Fibroblast of gingiva (primary cell): ENCODE measurements at places on chromosomes 4 and X.
A peak's percentile ranks its signal among the peaks of the same experiment; 100 is the strongest.

- no peak for DNase-seq
These were observed 267.8 kb downstream of the STIM2 start for GRCh38 chr4:27128443-27128842.

DNA sequence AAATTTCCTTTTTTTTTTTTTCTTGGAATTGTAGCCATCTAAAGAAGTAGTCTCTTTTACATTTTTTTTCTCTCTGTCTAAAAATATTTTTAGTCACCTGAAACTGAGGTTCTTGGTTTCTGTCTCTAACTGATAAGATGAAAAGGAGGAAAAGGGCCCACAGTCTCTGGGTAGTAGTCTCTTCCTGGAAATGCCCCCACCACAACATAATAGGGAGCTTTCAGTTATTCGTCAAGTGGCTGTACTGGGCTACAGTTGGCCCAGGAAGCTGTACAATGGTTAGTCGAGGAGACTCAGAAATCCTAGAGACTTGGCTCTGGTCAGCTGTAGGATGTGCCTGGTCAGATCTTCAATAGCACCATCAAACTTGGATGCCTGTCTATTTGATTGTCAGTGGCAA lies 163.4 kb downstream of the ACTRT1 start:
- no peak for DNase-seq

DNA sequence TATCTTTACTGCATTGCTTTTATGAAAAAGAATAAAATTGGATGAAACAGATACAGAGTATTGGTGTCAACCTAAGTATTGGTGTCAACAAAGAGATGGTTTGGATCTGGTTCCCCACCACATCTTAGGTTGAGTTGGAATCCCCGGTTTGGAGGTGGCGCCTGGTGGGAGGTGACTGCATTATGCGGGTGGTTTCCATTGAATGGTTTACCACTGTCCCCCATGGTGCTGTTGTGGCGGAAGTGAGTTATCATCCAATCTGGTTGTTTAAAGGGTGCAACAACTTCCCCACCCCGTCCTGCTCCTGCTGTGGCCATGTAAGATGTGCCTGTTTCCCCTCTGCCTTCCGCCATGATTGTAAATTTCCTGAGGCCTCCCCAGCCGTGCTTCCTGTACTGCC lies 52.8 kb upstream of the CD99 start:
- no peak for DNase-seq

GRCh38 chrX:150574559-150575418 lies 6.4 kb downstream of the MTM1 start:
- no peak for DNase-seq

DNA sequence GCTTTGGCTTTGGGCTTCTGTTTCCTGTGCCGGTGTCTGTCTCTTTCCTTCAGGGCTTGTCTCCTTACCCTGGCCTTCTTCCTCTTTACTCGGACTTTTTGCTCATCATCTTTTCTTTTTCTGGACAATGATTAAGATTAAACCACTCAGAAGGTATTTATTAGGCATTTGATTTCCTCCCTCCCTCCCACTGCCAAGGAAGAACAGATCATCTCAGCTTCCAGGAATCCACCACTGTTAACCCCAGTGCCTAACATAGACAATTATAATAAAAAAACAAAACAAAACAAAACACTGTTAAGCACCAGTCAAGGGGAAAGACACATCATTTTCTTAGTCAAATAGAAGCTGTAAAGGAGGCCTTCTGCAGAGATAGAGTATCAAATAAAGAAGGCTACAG lies 16.6 kb downstream of the PGRMC1 start:
- DNase-seq: no peak

- DNase-seq: no peak
These were observed 112.1 kb downstream of the CPZ start for GRCh38 chr4:8704632-8705031.

GRCh38 chrX:31832263-31832662 lies 760.4 kb upstream of the FTHL17 start:
- no peak for DNase-seq

DNA sequence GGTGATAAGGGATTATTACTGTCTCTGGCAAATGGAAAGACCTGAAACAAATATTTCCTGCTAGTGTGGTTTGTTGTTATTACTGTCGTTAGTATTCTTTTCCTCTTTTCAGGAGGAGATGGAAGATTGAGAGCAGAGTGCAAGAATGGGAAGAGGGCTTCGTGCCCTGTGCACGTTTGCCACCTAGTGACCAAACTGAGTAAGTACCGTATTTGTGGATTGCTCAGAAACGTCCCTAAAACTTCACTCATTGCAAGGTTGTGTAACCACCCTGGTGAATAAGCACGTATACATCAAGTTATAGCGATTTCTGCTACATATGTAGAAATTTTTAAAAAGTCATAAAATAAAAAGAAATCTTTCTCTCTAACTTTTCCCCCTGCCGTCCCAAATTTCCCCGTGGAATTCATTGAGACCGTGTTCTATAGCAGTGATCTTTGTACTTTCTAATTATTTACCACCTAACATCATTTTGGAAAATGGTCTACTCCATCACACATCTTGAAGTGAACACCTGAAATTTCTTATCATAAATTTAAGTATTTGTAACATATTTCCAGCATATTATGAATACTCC lies 24.3 kb downstream of the LINC00632 start:
- DNase-seq: peak; percentile 33

DNA sequence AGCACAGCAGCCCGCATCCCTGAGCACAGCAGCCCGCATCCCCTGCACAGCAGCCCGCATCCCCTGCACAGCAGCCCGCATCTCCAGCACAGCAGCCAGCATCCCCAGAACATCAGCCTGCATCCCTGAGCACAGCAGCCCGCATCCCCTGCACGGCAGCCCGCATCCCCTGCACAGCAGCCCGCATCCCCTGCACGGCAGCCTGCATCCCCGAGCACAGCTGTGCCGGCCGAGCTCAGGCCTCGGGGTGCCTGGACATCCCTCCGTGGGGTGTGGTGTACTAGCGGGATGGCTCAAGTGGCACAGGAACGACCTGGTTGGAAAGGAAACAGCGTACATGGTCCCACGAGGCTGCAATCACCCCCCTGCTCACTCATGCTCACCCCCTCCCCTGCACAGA lies 26.8 kb downstream of the ABLIM2 start:
- DNase-seq: no peak

GRCh38 chr4:183342541-183343533 lies 20.6 kb upstream of the CLDN24 start:
- no peak for DNase-seq

DNA sequence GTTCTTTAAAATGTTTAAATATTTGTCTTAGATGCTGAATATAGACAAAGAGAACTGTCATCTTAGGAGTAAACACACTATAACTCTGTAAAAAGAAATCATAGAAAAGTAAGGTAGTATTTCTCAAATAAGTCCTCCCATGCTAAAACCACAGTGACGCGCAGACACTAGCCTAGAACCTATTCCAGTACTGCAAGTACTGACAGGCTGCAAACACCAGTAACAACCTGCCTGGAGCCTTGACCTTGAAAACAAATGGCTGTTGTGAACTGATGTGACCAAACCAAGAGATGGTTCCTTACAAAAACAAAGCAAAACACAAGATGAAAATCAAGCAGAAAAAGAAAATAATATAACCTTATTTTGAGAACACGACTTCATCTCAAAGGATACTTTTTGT lies 8.5 kb downstream of the TIFA start:
- DNase-seq: no peak

DNA sequence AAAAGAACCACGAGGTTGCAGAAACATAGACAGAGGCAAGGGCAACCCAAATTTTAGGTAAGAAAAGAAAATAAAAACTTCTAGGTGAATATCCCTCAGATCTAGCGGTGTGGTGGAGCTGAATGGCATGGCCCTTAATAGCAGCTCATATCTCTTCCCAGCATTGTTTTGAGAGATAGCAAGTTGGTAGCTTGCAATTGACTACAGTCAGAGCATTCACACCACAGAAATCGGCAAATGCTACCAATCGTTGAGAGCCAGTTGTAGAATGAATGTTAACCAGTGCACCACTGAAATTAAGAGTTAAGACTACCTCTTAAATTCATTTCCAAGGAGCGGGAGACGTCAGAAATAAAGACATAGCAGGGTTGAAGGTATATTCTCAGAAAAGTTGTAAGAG lies 184.0 kb upstream of the KIT start:
- DNase-seq: no peak

- DNase-seq: peak; percentile 67
These were observed 231.0 kb downstream of the LDB2 start for GRCh38 chr4:16667464-16667863.

GRCh38 chr4:38665551-38666411 lies 1.8 kb downstream of the KLF3 start:
- no peak for DNase-seq

GRCh38 chrX:43655151-43656004 lies 721 bp upstream of the MAOA start:
- DNase-seq: peak; percentile 29

- DNase-seq: peak; percentile 86
These were observed 824 bp upstream of the UGDH start for GRCh38 chr4:39528061-39528465.

DNA sequence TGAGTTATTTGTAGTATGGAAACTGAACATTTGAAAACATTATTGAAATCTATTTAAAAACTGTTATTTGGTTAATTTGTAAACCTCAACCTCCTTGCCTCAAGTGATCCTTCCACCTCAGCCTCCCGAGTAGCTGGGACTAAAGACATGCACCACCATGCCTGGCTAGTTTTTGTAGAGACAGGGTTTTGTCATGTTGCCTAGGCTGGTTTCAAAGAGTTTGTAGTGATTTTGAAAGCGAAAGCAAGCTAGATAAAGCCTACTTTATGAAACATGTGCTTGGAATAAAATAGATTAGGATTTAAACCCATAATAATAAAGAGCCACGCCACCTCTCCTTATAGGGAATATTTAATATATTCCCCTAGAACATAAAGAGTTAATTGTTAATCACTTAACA lies 23.5 kb downstream of the ARSJ start:
- no peak for DNase-seq

DNA sequence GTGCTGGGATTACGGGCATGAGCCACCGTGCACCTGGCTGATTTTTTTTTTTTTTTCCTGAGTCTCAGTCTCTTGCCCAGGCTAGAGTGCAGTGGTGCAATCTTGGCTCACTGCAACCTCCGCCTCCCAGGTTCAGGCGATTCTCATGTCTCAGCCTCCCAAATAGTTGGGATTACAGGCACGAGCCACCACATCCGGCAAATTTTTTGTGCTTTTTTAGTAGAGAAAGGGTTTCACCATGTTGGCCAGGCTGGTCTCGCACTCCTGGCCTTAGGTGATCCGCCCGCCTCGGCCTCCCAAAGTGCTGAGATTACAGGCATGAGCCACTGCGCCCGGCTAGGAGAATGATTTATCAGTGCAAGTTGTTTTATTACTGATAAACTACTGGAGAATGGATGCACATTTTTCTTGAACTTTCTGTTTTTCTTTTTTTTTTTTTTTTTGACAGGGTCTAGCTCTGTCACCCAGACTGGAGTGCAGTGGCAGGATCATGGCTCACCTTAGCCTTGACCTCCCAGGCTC lies 39.7 kb upstream of the DHRSX start:
- no peak for DNase-seq

DNA sequence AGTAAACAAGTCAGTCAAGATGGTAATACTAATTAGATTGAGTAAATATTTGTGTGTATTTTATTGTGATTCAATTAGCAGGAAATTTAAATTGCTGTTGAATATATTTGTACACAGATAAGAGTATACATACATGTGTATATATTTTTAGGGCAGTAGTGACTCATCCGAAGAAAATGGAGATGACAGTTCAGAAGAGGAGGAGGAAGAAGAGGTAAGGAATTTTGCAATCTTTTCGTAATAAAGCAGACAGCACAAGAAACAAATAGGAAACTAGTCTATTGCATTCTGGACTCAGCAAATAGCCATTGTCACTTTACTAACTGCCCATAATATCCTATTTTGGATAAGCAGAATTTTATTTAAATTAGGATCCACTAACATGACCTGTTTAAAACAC lies 6.6 kb downstream of the IBSP start:
- no peak for DNase-seq

DNA sequence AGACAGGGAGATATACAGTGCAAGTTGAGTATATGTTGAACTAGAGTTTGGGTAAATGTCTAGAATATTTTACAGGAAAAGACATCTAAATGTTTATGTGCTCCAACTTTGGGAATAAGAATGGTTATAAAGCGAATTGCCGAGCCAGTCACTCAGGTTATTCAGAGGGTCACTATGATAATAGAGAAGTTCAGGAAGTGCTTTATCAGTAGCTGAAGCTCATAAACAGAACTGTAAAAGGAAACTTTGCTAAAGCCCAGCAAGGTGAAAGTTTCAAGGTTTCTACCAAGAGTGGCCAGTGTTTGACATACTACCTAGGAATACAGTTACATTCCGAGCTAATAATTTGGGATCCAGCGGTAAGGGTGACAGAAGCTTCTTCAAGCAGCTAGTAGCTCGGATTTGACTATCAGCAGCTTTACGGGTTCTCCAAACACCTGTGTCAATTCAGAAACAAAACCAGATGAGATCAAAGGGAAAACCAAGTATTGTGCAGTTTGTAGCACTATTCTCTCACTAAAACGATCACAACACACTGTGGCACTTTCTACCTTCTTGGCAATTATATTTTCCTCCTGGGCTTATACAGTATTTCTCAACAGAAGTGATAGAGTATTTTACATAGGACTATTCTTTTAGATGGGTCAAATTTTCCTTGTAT lies 17.2 kb upstream of the BCLAF3 start:
- no peak for DNase-seq

GRCh38 chr4:113445286-113445685 lies 316.3 kb downstream of the CAMK2D start:
- DNase-seq: peak; percentile 99

DNA sequence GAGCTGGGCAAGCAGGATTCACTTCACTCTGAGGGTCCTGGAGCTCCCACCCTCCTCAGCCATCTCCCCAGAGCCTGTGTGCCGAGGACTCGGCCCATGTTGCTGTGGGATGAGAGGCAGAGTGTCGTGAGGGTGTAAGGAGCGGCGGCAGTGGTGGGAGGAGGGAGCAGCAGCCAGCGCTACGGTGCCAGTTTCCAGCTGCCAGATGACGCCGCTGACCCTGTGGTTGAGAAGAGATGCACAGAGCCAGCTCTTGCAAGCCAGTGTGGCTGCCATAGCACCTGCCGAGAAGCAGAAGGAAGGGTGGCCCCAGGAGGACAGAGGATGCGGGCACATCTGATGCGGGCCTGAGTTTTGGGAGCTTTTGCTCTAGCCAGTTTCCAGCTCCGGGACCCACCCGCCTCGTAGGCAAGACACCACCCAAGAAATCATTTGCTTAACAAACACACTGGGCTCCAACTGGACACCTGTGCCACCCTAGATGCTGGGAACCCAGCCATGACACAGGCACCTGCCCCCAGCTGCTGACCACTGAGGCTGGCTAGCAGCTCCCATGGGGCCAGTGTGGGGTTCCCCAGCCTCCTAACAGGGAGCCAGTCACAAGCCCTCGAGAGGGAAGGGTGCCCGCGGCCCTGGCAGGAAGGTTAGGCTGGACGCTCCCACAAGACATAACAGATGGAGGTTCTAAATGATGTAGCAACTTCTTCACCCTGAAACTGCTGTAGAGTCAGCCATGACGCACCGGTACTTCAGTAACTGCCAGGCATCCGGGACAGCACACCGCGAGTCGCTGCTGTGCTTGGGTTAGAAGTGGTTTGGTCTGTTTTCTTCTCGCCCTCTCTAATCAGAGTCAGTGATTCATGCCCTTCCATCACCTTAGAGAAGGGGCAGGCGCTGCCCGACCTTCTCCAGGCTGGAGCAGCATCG lies 8.9 kb downstream of the MSANTD1 start:
- no peak for DNase-seq
